ENCODE measurements at places on chromosomes 11 and 22.

- no peak overlapping the region for H3K27ac ChIP-seq
- DNase-seq = no peak
- H3K4me3 ChIP-seq = no peak overlapping the region
- H3K27me3 ChIP-seq = no peaks in the 10 kb centered on the region
Measured at GRCh38 chr11:60211206-60211605, 28.3 kb upstream of the MS4A6A start.

DNA sequence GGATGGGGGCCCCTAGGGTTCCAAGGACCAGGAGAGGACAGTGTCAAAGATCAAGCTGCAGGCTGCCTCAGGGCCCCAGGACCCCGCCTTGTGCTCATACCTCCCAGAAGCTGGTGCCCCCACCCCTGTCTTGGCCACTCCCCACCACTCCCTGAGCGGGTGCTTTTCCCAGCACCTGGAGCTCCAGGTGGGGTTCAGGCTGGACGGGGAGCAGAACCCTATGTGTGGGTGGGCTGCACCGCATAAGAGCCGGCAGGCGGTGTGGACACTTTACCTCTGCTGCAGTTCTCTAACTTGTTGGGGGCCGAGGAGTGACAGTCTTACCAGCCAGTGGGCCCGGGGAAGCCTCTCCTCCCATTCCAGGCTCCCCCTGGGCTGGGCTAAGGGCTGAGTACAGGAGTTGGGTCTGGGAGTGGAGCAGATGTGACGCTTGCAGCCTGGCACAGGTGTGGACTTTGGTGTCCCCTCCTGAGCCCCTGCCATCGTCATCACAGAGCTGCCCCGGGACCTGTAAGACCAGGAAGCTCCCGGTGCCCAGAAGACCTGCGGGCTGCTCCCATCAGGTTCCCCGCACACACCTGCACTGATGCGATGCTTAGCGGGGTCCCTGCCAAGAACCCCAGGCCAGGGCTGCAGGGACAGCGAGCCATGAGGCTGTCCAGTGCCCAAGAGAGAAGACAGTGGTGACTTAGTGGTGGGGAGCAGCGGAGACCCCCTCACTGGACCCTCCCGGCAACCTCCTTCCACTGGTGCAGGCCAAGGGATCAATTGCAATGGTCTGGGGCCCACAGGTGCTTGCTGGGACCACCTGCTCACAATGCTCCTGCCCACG lies 674.5 kb downstream of the BRD1 start:
- H3K27ac ChIP-seq = no peak overlapping the region
- H3K4me1 ChIP-seq = no peaks in the 10 kb centered on the region
- DNase-seq = no peak
- H3K36me3 ChIP-seq = no peaks in the 10 kb centered on the region

DNA sequence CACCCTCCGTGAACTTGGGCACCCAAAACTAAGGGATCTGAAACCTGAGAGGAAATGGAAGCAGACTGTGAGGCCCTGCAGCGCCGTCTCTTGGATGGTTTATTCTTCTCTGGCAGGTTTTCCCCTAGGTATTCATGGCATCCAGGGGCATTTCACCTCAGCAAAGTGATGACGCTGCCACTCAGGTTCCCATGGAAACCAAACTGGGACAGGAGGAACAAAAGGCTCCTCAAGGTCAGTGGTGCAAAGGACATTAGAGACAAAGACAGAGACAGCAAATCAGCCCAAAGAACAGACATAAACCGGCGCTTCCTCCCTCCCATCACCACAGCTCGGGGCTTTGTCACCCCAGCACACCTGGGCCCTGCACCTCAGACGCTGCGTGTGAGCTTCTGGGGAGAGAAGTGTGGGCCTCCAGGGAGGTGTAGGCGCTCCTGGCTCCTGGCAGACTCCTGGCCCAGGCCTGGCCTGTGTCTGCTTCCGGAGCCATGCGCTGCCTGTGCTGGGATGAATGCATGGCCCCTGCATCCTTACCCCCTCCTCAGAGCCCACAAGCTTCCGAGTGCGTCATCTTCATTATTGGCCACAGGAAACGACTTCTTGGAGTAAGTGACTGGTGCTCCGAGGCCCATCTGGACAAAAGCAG lies 5.9 kb downstream of the TP53AIP1 start:
- peaks cover 9% of the 10 kb centered on the region for H3K27me3 ChIP-seq
- peaks cover 9% of the 10 kb centered on the region for H3K4me1 ChIP-seq
- H3K27ac ChIP-seq = no peak overlapping the region

GRCh38 chr22:46678003-46678657 lies 57.9 kb downstream of the GRAMD4 start:
- no peak for DNase-seq
- H3K27me3 ChIP-seq = no peaks in the 10 kb centered on the region
- H3K4me3 ChIP-seq = no peak overlapping the region
- H3K4me1 ChIP-seq = no peaks in the 10 kb centered on the region
- H3K27ac ChIP-seq = no peak overlapping the region

DNA sequence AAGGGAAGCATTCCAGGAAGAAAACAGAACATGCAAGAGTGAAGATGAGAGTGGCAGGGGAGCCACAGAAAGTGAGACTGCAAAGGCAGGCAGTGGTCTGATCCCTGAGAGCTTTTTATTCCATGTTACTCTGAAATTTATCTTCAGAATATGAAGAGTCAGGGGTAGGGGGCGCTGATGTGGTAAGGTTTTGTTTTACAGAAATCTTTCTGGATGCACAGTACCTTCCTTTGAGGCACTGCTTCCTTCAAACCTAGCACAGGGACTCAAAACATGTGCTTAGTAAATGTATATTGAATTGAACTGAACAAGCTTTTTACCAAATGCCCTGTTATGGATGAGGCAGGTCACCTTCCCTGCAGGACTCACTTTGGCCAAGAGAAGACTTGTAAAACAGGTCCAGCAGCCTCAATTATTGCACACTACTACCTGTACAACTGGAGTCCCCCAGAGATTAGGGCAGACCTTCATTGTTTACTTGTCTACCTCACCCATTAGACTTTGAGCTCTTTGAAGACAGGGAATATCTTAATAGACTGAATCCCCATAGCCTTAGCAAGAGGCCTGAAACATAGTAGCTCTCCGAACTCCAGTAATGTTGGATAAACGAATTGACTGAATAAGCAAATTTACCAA lies 2.2 kb downstream of the PAK1 start:
- H3K27me3 ChIP-seq = no peaks in the 10 kb centered on the region
- H3K36me3 ChIP-seq = no peaks in the 10 kb centered on the region
- 0 out of 2 replicates have a peak, but pooled peaks cover 2% of the 10 kb centered on the region for H3K4me1 ChIP-seq
- peak overlapping the region; percentile 8 for H3K27ac ChIP-seq
- no peak overlapping the region for H3K4me3 ChIP-seq

DNA sequence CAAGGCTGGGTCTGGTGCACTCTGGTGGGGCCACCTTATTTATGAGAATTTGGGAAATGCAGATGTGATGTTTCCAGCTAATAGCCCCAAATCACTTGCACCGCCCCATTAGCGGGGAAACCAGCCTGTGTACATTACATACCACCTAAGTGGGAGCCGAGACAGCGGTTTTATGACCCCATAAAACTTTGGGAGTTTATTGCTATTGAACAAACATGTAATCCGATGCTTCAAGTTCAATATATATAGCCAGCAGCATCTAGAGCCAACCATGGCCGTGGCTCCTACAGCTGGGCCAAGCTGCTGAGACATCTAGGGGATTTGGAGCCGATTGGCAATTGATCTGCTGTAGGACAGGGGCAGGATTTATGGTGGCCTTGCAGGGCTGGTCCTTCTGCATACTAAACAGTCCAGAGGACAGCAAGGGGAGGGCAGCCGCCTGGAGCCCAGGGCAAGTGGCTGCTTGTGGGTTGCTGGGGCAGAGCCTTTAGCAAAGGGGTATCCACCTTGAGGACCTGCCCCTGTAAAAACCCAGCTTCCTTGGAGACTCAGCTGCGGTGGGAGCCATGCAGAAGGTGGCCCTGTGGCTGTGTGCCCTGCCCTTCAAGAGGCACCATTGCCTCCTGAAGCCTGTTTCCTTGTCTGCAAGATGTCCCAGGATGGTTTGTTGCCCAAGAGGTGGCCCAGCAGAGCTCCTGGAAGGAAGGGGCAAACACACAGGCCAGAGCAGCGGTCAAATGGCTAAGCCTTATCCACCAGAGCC lies 47.9 kb upstream of the CCDC188 start:
- no peak overlapping the region for H3K4me3 ChIP-seq
- DNase-seq = no peak

DNA sequence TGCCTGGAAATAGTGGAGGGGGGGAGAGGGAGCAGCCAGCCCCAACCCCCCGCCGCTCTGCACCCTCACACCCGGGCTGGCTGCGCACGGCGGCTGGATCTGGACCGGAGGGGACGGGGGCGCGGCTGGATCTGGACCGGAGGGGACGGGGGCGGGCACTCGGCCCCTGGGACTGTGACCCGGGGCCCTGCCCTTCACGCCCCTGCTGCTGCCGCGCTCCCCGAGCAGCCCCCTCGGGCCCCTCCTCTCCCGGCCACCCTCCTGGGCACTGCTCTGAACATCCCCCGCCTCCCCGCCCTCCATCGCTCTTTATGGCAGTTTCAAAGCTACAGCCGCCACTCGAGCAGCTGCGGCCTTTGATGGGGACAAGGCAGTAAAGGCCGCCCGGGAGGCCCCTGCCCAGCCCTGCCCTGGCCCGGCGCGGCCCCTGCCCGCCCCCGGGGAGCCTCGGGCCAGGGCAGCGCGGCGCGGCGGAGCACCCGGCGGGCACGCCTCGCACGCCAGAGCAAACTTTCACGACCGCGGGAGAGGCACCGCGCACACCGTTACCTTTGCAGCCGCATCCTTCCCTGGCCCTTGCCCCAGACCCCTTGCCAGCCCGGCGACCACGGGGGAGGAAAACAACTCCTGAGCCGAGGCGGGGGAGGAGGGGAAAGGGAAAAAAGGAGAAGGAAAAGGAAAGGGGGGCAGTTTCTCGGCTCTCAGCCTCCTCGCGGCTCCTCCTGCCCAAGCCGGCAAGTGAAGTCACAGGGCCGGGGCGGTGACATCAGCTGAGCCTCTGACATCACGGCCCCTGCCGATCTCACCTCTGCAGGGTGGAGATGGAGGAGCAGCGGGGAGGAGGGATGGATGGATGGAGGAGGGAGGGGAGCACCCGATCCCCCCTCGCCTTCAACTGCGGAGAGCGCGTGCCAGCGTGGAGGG lies 13.1 kb upstream of the TCF20 start:
- no peaks in the 10 kb centered on the region for H3K36me3 ChIP-seq
- H3K27ac ChIP-seq = no peak overlapping the region
- H3K4me3 ChIP-seq = peak overlapping the region; percentile 19
- H3K27me3 ChIP-seq = peaks cover 15% of the 10 kb centered on the region
- DNase-seq = no peak

DNA sequence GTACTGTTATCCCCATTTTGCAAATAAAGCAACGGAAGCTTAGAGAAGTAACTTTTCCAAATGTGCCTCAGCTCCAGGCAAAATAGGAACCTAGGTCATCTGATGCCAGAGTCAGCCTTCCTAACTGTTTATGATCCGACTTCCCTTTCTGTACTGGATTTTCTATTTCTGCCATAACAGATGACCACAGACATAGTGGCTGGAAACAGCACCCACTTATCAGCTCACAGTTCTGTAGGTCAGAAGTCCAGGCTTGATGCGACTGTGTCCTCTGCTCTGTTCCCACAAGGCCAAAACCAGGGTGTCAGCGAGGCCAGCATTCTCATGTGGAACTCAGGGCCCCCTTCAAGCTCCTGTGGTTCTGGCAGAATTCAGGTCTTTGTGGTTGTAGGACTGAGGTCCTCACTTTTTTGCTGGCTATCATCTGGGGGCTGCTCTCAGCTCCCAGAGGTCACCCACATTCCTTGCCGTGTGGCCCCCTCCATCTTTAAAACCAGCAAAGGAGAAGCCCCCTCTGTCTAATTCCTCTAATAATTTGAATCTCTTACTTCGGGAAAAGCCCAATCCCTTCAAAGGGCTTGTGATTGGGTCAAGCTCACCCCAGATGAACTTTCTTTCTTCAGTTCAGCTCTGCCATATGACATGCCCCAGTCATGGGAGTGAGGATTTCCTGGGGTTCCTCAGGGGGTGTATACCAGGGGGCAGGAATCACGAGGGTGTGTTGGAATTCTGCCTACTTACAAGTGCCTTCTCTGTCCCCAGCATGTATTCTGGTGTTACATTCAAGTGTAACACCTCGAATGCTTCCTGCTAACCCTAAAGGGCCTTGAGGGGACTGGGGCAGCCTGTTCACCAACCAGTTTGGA lies 15.3 kb downstream of the KCNJ5 start:
- no peak overlapping the region for H3K4me3 ChIP-seq
- no peak overlapping the region for H3K27ac ChIP-seq
- no peak for DNase-seq
- H3K4me1 ChIP-seq = peaks cover 6% of the 10 kb centered on the region
- H3K27me3 ChIP-seq = peaks cover 47% of the 10 kb centered on the region

- peaks cover 7% of the 10 kb centered on the region for H3K4me1 ChIP-seq
- DNase-seq = no peak
- H3K36me3 ChIP-seq = no peaks in the 10 kb centered on the region
- H3K27me3 ChIP-seq = 0 out of 2 replicates have a peak, but pooled peaks cover 2% of the 10 kb centered on the region
Measured at GRCh38 chr22:37063431-37064420, 12.2 kb downstream of the KCTD17 start.

DNA sequence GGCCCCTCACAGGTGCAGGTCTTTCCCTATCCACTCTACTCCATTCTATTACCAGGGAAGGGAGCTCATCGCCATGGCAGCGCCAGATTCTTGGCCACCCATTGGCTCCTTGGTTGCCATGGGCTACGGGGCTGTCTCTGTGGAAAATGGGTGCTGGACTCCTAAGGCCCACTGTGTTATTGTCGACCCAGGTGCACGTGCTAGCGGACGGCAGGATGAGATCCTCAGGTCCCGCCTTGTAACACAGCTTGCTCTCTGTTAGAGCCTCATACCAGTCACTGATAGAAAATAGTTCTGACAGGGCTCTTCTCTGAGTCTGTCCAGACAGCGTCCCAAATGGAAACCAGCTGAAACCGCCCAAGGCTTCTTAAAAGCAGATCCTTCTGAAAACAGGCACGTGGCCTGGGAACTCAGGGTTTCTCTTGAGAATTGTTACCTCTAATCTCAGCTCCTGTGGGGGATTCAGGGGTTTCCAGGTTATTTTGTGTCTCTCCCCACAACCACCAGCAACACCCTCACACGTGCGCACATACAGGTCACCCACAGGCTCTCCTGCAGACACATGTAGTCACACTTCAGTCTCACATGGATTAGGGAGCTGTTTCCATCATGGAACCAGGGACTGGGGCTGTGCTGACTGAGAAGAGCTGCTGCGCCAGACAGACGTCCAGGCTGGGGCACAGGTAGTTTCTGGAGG lies 1.5 kb downstream of the TUB start:
- no peak for DNase-seq
- no peaks in the 10 kb centered on the region for H3K36me3 ChIP-seq
- no peak overlapping the region for H3K27ac ChIP-seq

GRCh38 chr22:39765046-39765445 lies 128.5 kb downstream of the ENTHD1 start:
- H3K36me3 ChIP-seq = no peaks in the 10 kb centered on the region
- H3K27ac ChIP-seq = no peak overlapping the region
- no peaks in the 10 kb centered on the region for H3K4me1 ChIP-seq

Data from iPS DF 6.9 (cell line).